ENCODE measurements at places on chromosomes 11 and 22. TPM values are rescaled to one million over a fixed set of nuclear protein-coding genes. Genes with fewer than 3 reads are reported as not detected.

The ENTHD1 gene
- not detected for total RNA-seq

The KDELR3 gene
- total RNA-seq: 5.0 TPM

DNA sequence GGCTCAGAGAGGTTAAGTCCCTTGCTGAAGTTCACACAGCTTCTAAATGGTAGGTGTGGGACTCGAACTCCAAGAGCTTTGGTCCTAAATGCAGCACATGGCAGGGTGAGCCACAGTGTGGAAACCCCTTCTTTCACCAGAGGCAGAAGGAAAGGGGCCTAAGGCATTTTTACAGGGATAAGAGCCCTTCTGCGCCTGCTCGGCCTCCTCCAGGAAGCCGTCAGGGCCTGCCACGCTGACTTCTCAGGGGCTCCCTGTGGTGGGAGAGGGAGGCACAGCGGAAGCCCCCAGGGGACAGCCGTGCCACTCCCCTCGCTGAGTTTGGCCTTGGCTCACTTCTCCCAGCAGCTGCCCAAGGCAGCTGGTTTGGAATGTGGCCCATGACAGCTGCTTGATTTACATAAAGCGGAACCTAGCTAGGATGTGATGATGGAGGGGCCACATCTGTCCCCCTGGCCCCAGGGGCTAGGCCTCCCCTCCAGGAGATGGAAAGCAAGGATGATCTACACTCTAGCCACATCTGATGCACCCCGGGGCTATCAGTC is 35.4 kb downstream of the CD82 start:
- peak; percentile 67 for DNase-seq

GRCh38 chr11:61976813-61977475 is 9.5 kb upstream of the FTH1 start:
- DNase-seq: no peak

- peak; percentile 92 for DNase-seq
Observed at GRCh38 chr11:65492637-65493366, 6.0 kb upstream of the MALAT1 start.

GRCh38 chr11:118911880-118912741 is 13.6 kb downstream of the BCL9L start:
- peak; percentile 92 for DNase-seq

DNA sequence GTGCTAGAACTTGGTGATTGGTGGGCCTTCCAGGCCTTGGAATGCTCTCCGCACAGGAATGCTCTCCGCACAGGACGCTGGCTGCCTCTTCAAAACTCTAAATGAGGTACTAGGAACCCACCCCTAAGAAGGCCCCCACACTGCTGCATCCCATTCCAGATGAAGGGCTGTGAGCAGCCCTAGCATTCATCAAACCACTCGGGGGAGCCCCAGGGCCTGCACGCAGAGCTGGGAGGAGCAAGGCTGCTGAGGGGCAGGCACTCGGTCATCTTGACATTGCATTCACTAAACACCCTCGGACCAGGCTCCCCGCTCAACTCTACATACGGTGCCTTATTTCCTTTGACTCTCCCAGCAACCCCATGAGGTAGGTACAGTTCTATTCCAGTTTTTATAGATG is 49.2 kb upstream of the EMID1 start:
- no peak for DNase-seq

All from right cardiac atrium (tissue), 5 donors.